Activated naive CD8-positive, alpha-beta T cell treated with anti-CD3 and anti-CD28 coated beads for 36 hours (primary cell): ENCODE measurements at places on chromosomes 7 and 10.
A peak's percentile ranks its signal among the peaks of the same experiment; 100 is the strongest.

DNA sequence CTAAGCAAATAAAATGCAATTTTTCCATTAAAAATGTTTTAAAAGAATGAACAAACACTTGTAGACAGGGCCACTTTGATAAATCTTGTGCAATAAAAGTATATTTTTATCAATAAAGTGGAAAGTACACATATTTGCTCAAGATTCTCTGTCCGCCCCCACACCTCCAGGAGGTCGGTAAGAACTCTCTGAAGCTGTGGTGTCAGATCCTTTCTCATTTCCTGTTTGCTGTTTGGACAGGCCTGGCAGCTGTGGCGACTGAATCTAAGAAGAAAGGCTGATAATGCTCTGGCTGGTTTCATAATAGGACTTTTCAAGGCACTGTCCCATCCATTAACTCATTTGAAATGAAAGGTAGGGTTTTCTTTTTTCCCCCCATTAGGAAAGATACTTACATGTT is 15.3 kb upstream of the ASB4 start:
- H3K27ac ChIP-seq = no peak overlapping the region
- no peaks in the 10 kb centered on the region for H3K36me3 ChIP-seq
- DNase-seq = peak; percentile 14
- no peak overlapping the region for H3K4me3 ChIP-seq
- H3K27me3 ChIP-seq = no peaks in the 10 kb centered on the region
- H3K4me1 ChIP-seq = peaks cover 16% of the 10 kb centered on the region

- H3K27ac ChIP-seq = no peak overlapping the region
- H3K4me1 ChIP-seq = no peaks in the 10 kb centered on the region
- no peak overlapping the region for H3K4me3 ChIP-seq
- peaks cover 11% of the 10 kb centered on the region for H3K36me3 ChIP-seq
- no peak for DNase-seq
Measured at GRCh38 chr7:133575726-133576440, 323.0 kb downstream of the EXOC4 start.

- H3K4me3 ChIP-seq = no peak overlapping the region
- H3K27me3 ChIP-seq = no peaks in the 10 kb centered on the region
- peaks cover 3% of the 10 kb centered on the region for H3K36me3 ChIP-seq
- DNase-seq = no peak
- peaks cover 13% of the 10 kb centered on the region for H3K4me1 ChIP-seq
- no peak overlapping the region for H3K27ac ChIP-seq
Measured at GRCh38 chr7:149191851-149192250, 3.5 kb upstream of the ZNF282 start.

DNA sequence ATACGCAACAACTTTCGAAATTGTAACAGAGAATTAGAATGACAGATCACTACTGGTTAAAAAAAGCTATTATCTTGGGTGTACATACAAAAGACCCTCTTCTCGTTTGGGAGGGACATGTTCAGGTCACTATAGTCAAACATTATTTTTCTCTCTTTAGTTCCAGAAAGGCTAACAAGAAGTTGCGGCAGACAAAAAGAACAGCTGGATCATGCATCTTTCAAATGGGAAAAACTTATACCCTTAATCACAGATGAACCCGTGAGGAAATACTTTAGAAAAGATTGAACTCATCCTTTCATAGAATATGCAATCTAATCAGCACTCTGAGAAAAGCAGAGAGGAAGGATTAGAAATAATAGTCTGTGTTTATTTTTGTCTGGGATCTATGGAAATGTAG is 72.5 kb downstream of the EVX1 start:
- peaks cover 38% of the 10 kb centered on the region for H3K27me3 ChIP-seq
- DNase-seq = no peak
- H3K4me3 ChIP-seq = no peak overlapping the region
- no peaks in the 10 kb centered on the region for H3K4me1 ChIP-seq
- H3K36me3 ChIP-seq = no peaks in the 10 kb centered on the region

- H3K4me1 ChIP-seq = no peaks in the 10 kb centered on the region
- H3K27ac ChIP-seq = no peak overlapping the region
- no peak overlapping the region for H3K4me3 ChIP-seq
- H3K36me3 ChIP-seq = no peaks in the 10 kb centered on the region
- DNase-seq = no peak
Measured at GRCh38 chr10:16011548-16011947, 151.2 kb upstream of the MINDY3 start.

- peaks cover 9% of the 10 kb centered on the region for H3K27me3 ChIP-seq
- no peaks in the 10 kb centered on the region for H3K4me1 ChIP-seq
- H3K4me3 ChIP-seq = no peak overlapping the region
- no peaks in the 10 kb centered on the region for H3K36me3 ChIP-seq
- DNase-seq = no peak
Measured at GRCh38 chr7:91299952-91300775, 35.9 kb downstream of the FZD1 start.

- DNase-seq = no peak
- peaks cover 59% of the 10 kb centered on the region for H3K36me3 ChIP-seq
- H3K4me1 ChIP-seq = peaks cover 48% of the 10 kb centered on the region
- H3K27ac ChIP-seq = no peak overlapping the region
- no peak overlapping the region for H3K4me3 ChIP-seq
Measured at GRCh38 chr7:44486693-44487092, 3.8 kb downstream of the NUDCD3 start.

DNA sequence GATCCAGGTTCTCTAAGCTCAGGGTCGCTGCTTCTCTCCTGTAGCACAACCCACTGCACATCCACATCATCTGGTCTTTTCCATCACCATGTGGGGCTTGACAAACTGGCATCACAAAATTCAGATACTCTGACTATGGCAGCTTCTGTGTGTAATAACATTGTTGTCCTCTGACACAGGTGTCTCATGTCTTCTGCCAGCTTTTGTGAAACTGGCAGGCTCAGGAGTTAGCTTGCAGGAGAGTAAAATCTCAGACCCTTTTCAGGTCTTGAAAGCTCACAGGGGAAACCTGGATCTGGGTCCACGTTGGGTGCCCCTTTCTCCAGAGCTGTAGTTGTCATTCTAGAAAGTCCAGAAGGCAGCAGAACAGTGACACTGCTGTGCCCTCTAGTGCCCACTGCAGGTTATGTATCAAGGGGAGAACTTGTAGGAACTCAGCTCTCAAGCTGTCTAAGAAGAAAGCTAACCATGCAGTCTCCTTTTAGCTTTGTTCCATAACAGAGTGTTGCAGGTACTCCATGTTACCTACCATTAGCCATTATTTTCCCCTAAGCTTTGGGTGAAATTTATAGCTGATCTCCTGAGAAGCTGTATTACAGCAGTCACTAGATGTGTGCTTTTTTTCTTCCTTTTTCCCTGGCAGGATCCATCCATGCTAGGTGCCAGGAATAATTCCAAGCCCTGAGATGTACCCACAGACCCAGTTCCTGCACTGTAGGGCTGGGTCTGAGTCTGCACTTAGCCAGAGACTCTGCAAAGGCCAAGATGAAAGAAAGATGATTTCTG is 102.7 kb downstream of the ZNF248 start:
- no peak for DNase-seq
- H3K27ac ChIP-seq = no peak overlapping the region
- H3K36me3 ChIP-seq = peaks cover 10% of the 10 kb centered on the region
- no peaks in the 10 kb centered on the region for H3K27me3 ChIP-seq

- no peak for DNase-seq
- H3K36me3 ChIP-seq = no peaks in the 10 kb centered on the region
- H3K4me3 ChIP-seq = no peak overlapping the region
- H3K27me3 ChIP-seq = peaks cover 8% of the 10 kb centered on the region
- H3K27ac ChIP-seq = no peak overlapping the region
Measured at GRCh38 chr10:91597197-91597881, 35.5 kb downstream of the PPP1R3C start.

DNA sequence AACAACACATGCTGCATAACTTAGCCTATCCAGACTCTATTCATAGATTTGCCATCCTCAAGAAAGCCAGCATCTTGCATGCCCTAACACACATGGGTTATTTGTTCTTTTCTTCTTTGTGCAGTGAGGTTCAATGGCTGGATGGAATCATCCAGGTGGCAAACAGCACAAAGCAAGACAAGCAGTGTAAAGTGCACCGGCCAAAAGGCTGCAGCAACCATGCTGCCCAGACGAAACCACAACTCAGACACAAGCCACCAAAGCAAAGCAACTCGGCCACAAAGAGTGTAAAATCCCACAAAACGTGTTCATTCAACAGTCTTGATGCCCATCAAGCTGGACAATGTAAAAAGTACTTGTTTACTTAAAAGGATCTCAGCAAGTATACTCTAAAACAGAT is 76.9 kb downstream of the PIP4K2A start:
- peaks cover 63% of the 10 kb centered on the region for H3K36me3 ChIP-seq
- no peaks in the 10 kb centered on the region for H3K27me3 ChIP-seq
- no peak overlapping the region for H3K27ac ChIP-seq
- H3K4me1 ChIP-seq = peaks cover 74% of the 10 kb centered on the region

GRCh38 chr10:118809357-118810220 is 54.8 kb upstream of the CACUL1 start:
- no peak overlapping the region for H3K4me3 ChIP-seq
- H3K36me3 ChIP-seq = no peaks in the 10 kb centered on the region
- DNase-seq = no peak
- peaks cover 2% of the 10 kb centered on the region for H3K4me1 ChIP-seq

DNA sequence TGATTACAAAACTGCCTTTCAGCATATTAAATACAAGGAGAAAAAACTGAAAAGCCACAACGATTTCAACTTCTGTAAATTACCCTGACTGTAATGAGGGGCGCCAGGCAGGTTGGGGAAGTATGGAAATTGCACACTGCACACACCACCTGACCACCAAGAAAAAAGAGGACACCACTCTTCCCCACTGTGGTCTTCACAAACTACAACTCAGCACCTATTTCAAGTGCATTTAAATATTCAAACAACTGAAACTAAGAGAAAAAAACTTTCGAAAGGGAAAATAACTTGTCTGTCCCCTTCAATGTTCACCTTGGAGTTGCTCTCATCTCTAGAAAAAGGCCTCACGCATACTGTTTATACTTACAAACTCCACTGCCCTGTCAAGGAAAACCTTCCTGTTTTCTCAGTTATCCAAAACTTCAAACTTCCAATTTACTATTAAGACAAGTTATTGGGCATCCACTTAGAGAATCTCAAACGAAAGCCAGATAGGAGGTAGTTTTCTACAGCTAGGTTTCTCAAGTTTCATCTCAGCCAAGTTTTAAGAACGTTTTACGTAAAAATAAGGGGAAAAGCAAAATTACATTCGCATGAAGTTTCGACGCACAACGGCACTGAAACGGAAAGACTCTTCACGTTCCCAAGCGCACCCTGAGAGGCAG is 1.4 kb downstream of the LARP4B start:
- H3K4me1 ChIP-seq = peaks cover 38% of the 10 kb centered on the region
- peak overlapping the region; percentile 93 for H3K27ac ChIP-seq
- peak; percentile 24 for DNase-seq

DNA sequence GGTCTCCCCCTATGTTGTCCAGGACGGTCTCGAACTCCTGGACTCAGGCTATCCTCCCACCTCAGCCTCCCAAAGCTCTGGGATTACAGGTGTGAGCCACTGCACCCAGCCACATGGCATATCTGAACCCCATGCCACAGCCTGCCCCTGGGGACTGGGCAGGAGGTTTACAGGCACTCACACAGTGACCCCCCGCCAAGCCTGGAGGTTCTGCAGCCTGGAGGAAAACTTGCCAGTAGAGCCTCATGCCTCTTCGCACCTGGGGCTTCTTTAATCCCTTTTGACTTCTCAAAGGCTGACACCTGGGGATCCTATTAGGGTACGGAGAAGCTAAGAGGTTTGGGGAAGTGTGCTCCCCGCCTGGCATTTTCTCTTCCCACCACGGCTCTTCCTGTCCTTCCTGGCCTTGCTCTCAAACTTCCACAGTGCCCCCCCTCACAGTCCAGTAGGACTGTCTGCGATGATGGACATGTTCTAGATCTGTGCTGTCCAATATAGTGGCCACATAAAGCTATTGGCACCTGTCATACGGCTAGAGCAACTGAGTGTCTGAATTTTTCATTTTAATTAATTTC is 11.4 kb upstream of the KCP start:
- H3K4me3 ChIP-seq = no peak overlapping the region
- no peaks in the 10 kb centered on the region for H3K36me3 ChIP-seq
- DNase-seq = no peak
- H3K27me3 ChIP-seq = peaks cover 35% of the 10 kb centered on the region
- no peaks in the 10 kb centered on the region for H3K4me1 ChIP-seq

DNA sequence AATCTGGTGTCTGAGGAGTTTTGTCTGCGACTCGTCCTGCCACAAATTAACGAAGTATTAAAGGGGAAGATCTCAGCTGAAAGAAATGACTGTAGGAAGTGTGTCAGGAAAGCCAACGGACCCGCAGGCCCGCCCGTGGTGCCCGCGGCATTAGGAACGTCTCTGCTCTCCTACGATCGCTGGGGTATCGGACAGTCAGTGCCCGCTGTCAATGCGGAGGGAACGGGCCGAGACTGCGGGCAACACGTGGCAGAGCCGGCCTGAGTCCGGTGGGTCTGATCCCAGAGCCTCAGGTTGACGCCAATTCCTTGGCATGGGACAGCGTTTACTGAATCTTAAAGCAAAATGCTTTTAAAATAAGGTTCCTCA is 128.7 kb downstream of the KBTBD2 start:
- H3K27ac ChIP-seq = no peak overlapping the region
- no peaks in the 10 kb centered on the region for H3K36me3 ChIP-seq
- peaks cover 64% of the 10 kb centered on the region for H3K27me3 ChIP-seq

GRCh38 chr10:67385566-67385965 is 310.4 kb downstream of the CTNNA3 start:
- H3K27ac ChIP-seq = no peak overlapping the region
- H3K27me3 ChIP-seq = peaks cover 22% of the 10 kb centered on the region
- no peaks in the 10 kb centered on the region for H3K36me3 ChIP-seq
- DNase-seq = no peak
- H3K4me1 ChIP-seq = peaks cover 6% of the 10 kb centered on the region

DNA sequence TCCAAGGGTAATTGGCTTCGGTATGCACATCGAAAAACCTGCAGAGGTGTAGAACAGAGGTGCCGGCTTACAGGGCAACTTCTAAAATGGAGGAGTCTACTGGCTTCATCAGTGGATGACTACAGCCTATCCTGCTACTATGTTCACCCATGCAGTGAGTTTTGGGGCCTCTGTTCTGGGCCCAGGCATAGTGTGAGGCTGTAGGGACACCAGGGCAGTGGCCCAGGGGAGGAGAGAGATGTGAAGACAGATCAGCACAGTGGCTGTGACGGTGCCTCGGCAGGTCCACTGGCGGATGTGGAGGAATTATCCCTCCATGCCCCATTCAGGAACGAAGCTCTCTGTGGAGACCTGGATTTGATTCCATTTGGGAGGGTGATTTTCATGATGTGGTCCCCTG is 235.3 kb upstream of the MKI67 start:
- no peak for DNase-seq
- no peak overlapping the region for H3K27ac ChIP-seq
- no peak overlapping the region for H3K4me3 ChIP-seq

- H3K4me1 ChIP-seq = peaks cover 47% of the 10 kb centered on the region
- H3K27ac ChIP-seq = peak overlapping the region; percentile 13
- no peaks in the 10 kb centered on the region for H3K27me3 ChIP-seq
- no peak for DNase-seq
- H3K36me3 ChIP-seq = peaks cover 8% of the 10 kb centered on the region
Measured at GRCh38 chr7:2102375-2102723, 130.4 kb downstream of the MAD1L1 start.

- no peaks in the 10 kb centered on the region for H3K4me1 ChIP-seq
- no peaks in the 10 kb centered on the region for H3K27me3 ChIP-seq
- no peak overlapping the region for H3K27ac ChIP-seq
Measured at GRCh38 chr10:89550509-89550908, 15.1 kb upstream of the SLC16A12 start.

- H3K36me3 ChIP-seq = no peaks in the 10 kb centered on the region
- H3K27ac ChIP-seq = no peak overlapping the region
- H3K4me1 ChIP-seq = no peaks in the 10 kb centered on the region
- H3K4me3 ChIP-seq = no peak overlapping the region
Measured at GRCh38 chr7:89054361-89054760, 258.8 kb upstream of the TEX47 start.

- H3K27me3 ChIP-seq = peaks cover 4% of the 10 kb centered on the region
- DNase-seq = no peak
- H3K4me3 ChIP-seq = no peak overlapping the region
- no peaks in the 10 kb centered on the region for H3K36me3 ChIP-seq
- no peaks in the 10 kb centered on the region for H3K4me1 ChIP-seq
- H3K27ac ChIP-seq = no peak overlapping the region
Measured at GRCh38 chr7:117717357-117717756, 155.9 kb downstream of the CTTNBP2 start.
